ENCODE measurements at places on chromosomes 2 and 18. TPM values are rescaled to one million over a fixed set of nuclear protein-coding genes. Genes with fewer than 3 reads are reported as not detected.

Gene ACTG2
- 1.6 TPM for total RNA-seq

Gene CD302
- 1.9 TPM for total RNA-seq

Gene CTAGE1
- not detected for total RNA-seq

Gene C2orf80
- total RNA-seq, result not detected

Gene ZNF2
- total RNA-seq, result 2.7 TPM

Gene DNPEP
- total RNA-seq, result 127 TPM

Gene ADRA2B
- total RNA-seq, result 3.5 TPM

Gene UBE2E3
- 84.2 TPM for total RNA-seq

DNA sequence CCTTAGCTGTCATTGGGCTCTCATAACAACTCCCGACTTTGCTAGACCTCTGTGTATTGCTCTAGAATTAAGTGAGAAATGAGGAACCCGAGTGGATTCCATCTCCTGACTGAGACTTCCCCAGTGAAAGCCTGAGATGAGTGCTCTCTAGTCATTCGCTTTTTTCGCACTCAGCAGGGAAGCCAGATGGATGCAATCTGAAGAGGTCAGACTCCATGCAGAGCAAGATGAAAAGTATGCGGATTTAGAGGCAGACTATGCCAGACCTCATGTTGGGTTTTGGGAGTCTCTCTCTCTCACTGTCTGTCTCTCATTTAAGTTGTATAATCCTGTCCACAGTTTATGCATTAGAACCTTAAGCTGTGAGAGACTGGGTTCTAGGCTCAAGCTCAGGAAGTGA lies 88.6 kb downstream of the SLC5A7 start:
- no peaks in the 10 kb centered on the region for H3K4me1 ChIP-seq
- no peak overlapping the region for H3K4me3 ChIP-seq
- H3K36me3 ChIP-seq, result no peaks in the 10 kb centered on the region
- H3K27ac ChIP-seq, result no peak overlapping the region

GRCh38 chr2:158460632-158461297 lies 4.0 kb downstream of the PKP4 start:
- H3K27ac ChIP-seq, result no peak overlapping the region
- H3K36me3 ChIP-seq, result no peaks in the 10 kb centered on the region
- H3K4me1 ChIP-seq, result peaks cover 5% of the 10 kb centered on the region
- DNase-seq, result no peak
- peak overlapping the region; percentile 13 for H3K4me3 ChIP-seq

DNA sequence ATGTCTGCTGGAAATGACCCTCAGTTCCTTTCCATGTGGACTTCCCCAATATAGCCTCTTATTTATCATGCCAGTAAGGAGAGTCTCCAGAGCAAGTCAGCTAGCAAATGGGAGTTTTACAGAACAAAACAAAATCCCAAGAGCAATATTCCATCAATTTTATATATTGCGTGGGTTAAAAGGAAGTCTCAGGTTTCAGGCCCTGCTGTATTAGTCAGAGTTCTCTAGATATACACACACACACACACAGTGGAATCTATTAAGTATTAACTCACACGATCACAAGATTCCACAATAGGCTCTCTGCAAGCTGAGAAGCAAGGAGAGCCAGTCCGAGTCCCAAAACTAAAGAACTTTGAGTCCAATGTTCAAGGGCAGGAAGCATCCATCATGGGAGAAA lies 102.8 kb upstream of the MAP2 start:
- DNase-seq, result no peak
- no peak overlapping the region for H3K4me3 ChIP-seq
- H3K27ac ChIP-seq, result no peak overlapping the region
- no peaks in the 10 kb centered on the region for H3K27me3 ChIP-seq

DNA sequence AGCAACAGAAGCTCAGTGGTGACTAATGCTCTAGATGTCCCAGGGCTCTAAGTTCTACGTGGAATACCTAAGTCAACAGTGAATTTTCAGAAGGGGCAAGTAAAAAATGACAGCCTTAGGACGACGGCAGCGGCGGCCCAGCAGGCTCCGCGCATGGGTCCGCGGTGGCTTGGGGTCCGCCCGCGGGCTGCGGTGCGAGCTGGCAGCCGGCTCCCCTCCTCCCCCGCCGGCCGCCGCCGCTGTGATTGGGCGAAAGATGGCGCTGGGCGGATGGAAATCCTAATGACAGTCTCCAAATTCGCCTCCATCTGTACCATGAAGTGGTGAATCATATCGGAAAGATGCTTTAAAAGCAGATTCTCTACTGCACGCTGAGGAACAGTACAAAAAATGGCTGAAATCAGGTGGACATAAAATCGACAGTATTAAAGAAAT lies 74.7 kb downstream of the HNRNPLL start:
- no peak overlapping the region for H3K27ac ChIP-seq
- H3K27me3 ChIP-seq, result no peaks in the 10 kb centered on the region
- H3K4me1 ChIP-seq, result no peaks in the 10 kb centered on the region
- DNase-seq, result peak; percentile 86

GRCh38 chr2:96801786-96802595 lies 14.1 kb upstream of the CNNM3 start:
- H3K36me3 ChIP-seq, result peaks cover 11% of the 10 kb centered on the region
- no peak for DNase-seq
- no peak overlapping the region for H3K27ac ChIP-seq

- no peaks in the 10 kb centered on the region for H3K27me3 ChIP-seq
- no peak overlapping the region for H3K4me3 ChIP-seq
- no peak overlapping the region for H3K27ac ChIP-seq
- H3K4me1 ChIP-seq, result peaks cover 8% of the 10 kb centered on the region
- DNase-seq, result no peak
- H3K36me3 ChIP-seq, result no peaks in the 10 kb centered on the region
Observed at GRCh38 chr2:144477957-144478311, 42.0 kb downstream of the ZEB2 start.

DNA sequence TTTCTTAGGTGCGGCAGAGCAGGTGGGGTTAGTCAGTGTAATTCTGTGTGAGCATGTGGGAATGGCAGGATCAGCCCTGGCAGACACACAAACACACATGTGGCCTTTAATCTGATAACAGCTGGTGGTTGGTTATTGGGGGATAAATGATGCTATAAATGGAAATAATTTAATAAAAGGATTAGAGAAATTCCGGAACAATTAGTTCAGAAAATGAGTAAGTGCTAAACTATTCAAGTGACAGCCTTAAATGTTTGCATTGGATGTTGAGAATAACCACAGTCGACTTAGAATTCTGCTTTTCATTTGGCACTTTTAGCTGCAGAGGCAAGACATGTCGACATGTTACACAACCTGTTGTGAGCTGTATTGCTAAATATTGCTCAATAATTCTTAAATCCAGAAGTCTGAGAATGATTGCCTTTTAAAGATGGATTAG lies 7.2 kb downstream of the SMYD1 start:
- H3K4me3 ChIP-seq, result no peak overlapping the region
- H3K4me1 ChIP-seq, result no peaks in the 10 kb centered on the region
- no peaks in the 10 kb centered on the region for H3K36me3 ChIP-seq
- DNase-seq, result no peak
- no peak overlapping the region for H3K27ac ChIP-seq

GRCh38 chr2:12416600-12416999 lies 300.1 kb upstream of the TRIB2 start:
- no peaks in the 10 kb centered on the region for H3K27me3 ChIP-seq
- peaks cover 8% of the 10 kb centered on the region for H3K4me1 ChIP-seq
- DNase-seq, result no peak
- no peaks in the 10 kb centered on the region for H3K36me3 ChIP-seq
- H3K27ac ChIP-seq, result no peak overlapping the region

- DNase-seq, result no peak
- H3K4me3 ChIP-seq, result no peak overlapping the region
- no peaks in the 10 kb centered on the region for H3K27me3 ChIP-seq
- no peaks in the 10 kb centered on the region for H3K4me1 ChIP-seq
Observed at GRCh38 chr2:8119782-8120505, 561.9 kb upstream of the ID2 start.

DNA sequence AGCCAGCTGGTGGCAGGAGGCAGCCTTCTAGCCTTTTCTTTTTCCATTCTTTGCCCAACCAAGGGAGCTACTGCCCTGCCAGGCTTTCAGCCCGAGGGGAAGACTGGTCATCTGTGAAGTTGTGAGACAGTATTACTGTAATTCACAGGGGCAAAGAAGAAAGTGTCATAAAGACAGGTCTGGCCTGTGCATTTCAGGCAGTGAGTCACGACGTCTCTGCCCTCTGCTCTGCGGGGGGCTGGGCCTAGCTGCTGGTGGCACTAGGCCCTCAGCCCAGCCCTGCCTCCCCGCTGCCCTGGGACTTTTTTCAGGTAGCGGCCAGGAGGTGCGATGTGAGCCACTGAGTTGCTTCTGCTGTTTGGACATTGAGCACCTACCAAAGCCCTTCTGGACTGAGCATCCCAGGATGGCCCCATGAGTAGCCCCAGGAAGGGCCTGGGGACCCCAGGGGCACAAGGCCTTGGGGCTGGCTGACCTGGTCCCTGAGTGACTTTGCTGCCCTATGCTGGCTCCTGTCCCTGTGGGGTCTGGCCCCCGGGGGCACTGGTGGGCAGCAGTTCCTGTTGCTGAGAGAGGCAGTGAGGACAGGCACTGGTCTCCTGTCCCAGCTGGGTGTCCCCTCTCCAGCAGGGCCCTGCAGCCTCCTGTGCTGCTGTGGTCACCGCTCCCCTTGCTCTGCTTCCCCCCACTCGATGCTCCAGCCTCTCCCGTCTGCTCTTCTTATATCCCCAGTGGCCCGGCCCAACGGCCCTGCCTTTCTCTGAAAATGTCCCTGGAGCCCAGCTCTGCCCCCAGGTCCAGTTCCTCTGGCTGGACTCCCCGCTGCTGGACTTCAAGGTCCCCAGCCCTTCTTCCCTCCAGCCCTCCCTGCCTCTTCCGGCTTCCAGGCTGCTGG lies 7.0 kb downstream of the INHBB start:
- no peaks in the 10 kb centered on the region for H3K4me1 ChIP-seq
- H3K36me3 ChIP-seq, result no peaks in the 10 kb centered on the region
- H3K4me3 ChIP-seq, result no peak overlapping the region
- peaks cover 49% of the 10 kb centered on the region for H3K27me3 ChIP-seq
- no peak for DNase-seq

- no peak overlapping the region for H3K4me3 ChIP-seq
- H3K36me3 ChIP-seq, result no peaks in the 10 kb centered on the region
- no peaks in the 10 kb centered on the region for H3K4me1 ChIP-seq
- no peak overlapping the region for H3K27ac ChIP-seq
- peaks cover 69% of the 10 kb centered on the region for H3K27me3 ChIP-seq
Observed at GRCh38 chr2:232488097-232488711, 570 bp upstream of the ECEL1 start.

- peaks cover 88% of the 10 kb centered on the region for H3K36me3 ChIP-seq
- no peak overlapping the region for H3K4me3 ChIP-seq
- H3K27me3 ChIP-seq, result no peaks in the 10 kb centered on the region
- H3K4me1 ChIP-seq, result peaks cover 11% of the 10 kb centered on the region
Observed at GRCh38 chr18:47912794-47913585, 17.5 kb downstream of the SMAD2 start.

DNA sequence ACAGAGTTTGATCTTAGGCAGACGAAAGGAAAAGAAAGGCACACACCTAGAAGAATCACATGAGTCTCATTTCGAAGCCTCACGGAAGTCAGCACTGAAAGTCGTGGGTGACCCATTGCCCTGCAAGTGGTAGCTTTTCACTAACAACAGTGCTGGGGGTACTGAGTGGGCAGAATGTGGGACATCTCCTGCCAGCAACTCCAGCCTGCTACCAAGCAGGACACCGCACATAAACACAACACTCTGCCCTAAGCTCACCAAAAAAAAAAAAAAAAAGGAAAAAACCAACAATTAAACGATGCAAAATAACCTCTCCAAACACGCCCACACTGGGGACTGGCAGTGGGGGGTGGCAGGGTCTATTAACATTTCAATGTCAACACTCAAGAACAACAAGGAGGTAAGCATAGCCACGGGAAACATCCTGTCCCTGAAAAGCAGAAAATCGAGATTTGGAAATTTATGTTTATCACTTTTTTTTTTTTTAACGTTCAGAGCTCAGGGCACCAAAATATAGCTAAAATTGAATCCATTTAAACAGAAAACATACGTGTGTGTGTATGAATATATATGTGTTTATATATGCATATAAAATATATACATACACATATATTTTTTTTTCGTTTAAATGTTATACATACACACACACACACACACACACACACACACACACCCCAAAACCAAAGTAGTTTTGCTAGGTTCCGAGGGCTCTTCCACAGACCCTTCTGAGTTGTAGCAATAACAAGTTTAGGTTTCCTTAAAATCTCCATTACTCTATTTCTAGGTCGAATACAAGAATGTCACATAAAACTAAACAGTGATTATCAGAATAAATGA lies 2.2 kb downstream of the INO80D start:
- H3K27ac ChIP-seq, result peak overlapping the region; percentile 92
- peak; percentile 91 for DNase-seq
- peak overlapping the region; percentile 100 for H3K4me3 ChIP-seq
- H3K36me3 ChIP-seq, result peaks cover 14% of the 10 kb centered on the region
- H3K4me1 ChIP-seq, result peaks cover 7% of the 10 kb centered on the region

DNA sequence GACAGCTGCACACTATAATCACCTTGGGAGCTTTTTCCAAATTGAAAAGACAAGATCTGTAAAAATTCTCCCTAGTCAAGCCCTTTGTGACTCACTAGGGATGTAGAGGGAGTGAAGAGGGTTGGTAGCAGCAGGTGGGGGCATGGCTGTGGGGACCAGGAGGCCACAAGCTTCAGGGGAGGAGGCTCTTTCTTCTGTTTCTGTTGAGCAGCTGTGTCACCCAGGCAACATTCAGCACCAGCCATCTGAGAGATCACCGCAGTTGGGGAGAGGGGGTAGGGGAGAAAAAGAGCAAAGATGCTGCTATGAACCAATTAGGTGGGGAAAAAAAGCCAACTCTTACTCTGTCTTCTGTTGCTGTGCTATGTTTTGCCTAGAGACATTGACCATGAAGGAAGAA lies 352.3 kb upstream of the MEIS1 start:
- no peak overlapping the region for H3K27ac ChIP-seq
- no peak for DNase-seq
- H3K4me1 ChIP-seq, result no peaks in the 10 kb centered on the region
- no peaks in the 10 kb centered on the region for H3K36me3 ChIP-seq
- no peak overlapping the region for H3K4me3 ChIP-seq

DNA sequence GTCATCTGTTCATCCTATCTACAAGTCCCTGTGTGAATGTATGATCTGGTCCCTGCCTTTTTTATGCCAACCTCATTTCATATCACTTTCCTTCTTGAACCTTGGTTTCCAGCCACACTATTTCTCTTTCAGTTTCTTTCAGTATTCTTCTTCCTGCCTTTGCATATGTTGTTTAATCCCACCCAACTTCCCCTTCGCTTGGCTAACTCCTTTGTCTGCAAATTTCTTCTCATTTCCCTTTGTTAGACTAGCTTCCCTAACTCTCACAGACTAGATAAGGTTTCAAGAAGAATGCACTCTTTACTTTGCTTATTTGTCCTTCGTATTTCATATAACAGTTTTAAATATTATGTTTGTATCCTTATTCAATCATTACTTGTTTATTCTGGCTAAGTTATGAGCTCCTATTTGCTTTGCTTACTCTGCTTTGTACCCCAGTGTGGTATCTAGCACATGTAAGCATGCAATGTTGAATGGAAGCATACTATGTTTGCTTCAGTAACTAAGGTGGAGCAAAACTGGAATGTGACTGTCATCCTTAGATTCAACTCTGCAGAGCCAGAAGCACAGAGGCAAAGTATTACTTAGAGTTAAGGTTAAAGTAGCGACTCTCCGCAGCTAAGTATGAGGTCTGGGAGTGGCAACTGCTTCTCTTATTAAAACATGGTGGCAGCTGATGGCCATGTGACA lies 681.3 kb downstream of the CPS1 start:
- H3K4me1 ChIP-seq, result peaks cover 6% of the 10 kb centered on the region
- H3K27me3 ChIP-seq, result no peaks in the 10 kb centered on the region
- no peak overlapping the region for H3K27ac ChIP-seq
- DNase-seq, result no peak

- peak overlapping the region; percentile 53 for H3K27ac ChIP-seq
- H3K36me3 ChIP-seq, result no peaks in the 10 kb centered on the region
- H3K27me3 ChIP-seq, result no peaks in the 10 kb centered on the region
Observed at GRCh38 chr18:48975817-48976649, 25.3 kb upstream of the SMAD7 start.

Measured in endodermal cell (in vitro differentiated cells).